ENCODE measurements at places on chromosomes 13 and 19.

DNA sequence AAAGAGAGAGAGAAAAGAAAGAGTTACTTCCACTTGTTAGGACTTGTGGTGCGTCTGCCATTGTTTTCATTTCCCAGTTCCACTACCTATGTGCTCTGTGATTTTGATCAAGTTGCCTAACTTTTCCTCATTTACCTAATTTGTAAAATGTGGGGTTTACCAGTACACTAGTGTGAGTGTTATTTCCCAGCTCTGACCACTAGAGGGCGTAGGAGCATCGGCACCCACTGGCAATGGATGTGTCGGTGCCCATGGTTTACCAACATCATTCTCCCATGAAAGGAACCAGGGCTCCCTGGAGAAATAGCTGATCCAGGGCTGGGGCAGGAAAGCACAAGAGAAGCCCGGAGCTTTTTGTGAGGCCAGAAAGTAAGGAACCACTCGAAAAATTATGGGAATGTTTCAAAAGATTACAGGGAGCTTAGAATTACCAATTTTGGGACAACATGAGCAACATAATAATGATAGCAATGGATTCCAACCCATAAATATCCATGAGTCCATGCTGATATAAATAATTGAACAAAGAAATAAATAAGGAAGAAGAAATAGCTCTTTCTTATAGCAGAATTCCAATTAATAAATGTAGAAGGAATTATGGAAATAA is 15.1 kb upstream of the CEACAM4 start:
- DNase-seq = peak; percentile 79

DNA sequence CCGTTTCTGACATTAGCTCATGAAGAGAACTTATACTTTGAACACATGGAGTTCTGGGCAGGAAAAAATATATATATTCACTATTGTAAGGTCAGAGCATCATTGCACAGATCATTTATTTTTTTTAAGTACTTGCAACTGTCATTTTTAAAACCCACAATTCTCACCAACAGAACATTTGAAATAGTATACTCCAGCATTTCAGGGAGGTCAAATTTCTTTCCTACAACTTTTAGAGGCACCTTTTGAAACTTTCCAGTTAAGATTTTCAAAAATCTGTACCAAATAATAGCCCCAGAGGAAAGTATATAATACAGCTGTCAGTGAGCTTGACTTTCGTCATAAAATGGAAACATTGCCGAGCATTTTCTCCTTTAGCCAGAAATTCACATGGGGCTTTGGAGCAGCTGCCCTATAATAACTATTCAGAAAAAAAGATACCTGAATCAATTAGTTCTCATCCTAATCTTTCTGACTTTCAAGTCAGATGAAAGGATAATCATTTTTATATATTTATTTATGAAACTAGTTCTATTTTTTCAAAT is 10.9 kb downstream of the KCTD12 start:
- no peak for DNase-seq

- no peak for DNase-seq
Observed at GRCh38 chr13:111539252-111539651, 218.8 kb downstream of the TEX29 start.

GRCh38 chr13:100069278-100069677 is 19.6 kb upstream of the PCCA start:
- no peak for DNase-seq

GRCh38 chr19:55117663-55118391 is 390 bp upstream of the PPP1R12C start:
- peak; percentile 99 for DNase-seq

- no peak for DNase-seq
Observed at GRCh38 chr19:3783660-3784584, 2.3 kb downstream of the MATK start.

GRCh38 chr13:37795326-37795725 is 74.2 kb downstream of the TRPC4 start:
- no peak for DNase-seq

- DNase-seq = peak; percentile 66
Observed at GRCh38 chr13:107866032-107866940, 349.1 kb downstream of the LIG4 start.

GRCh38 chr13:100811928-100812327 is 137.3 kb upstream of the TMTC4 start:
- no peak for DNase-seq

DNA sequence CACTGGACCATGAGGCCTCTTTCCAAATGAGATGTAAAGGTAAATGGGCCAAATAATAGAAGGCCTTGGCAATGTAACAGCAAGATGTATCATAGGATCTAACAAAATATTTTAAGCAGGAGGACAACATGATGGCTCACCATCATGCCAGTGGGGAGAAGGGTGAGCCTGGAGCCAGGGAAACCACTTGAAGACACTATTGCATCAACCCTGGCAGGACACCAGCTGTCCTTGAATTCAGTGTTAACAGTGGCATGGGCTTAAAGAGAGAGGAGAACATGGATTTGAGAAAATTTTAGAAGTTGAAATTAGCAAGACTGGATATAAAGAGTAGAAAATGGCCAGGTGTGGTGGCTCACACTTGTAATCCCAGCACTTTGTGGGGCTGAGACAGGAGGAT is 6.7 kb upstream of the RCBTB2 start:
- DNase-seq = no peak

DNA sequence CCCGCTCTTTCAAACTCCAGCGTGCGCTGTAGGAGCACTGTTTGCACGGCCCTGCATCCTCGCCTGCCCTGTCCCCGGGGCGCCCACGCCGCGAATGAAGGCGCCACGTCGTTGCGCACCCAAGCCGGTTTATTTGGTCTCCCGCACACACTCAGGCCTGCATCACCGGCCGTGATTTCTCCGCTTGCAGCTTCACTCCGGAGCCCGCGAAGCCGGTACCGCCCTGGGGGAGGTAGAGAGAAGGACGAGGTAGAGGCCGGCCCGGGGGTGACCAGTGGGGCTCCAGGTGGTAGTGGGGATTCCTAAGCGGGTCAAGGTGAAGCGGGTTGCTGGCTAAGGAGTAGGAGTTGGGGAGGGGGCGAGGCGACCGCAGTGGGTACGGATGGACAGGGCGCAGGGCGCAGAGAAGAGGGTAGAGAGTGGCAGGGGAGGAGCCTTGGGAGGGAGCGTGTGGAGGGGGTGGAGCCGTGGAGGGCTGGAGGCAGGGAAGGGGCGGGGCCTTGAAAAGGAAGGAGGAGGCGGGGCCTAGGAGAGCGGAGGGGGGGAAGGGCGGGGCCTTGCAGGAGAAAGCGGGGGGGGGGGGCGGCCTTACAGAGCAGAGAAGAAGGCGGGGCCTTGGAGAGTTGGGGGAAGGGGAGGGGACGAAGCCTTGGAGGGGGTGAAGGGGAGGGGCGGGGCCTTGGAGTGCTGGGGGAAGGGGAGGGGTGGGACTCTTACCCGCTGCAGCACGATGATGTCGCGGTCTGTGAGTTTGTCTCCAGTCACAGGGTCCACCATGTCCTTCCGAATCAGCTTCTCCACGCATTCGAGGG is 24.6 kb downstream of the NOSIP start:
- DNase-seq = peak; percentile 86

GRCh38 chr19:29013988-29014387 is 199.0 kb downstream of the UQCRFS1 start:
- DNase-seq = no peak

GRCh38 chr13:38308736-38309135 is 40.9 kb upstream of the UFM1 start:
- DNase-seq = no peak

DNA sequence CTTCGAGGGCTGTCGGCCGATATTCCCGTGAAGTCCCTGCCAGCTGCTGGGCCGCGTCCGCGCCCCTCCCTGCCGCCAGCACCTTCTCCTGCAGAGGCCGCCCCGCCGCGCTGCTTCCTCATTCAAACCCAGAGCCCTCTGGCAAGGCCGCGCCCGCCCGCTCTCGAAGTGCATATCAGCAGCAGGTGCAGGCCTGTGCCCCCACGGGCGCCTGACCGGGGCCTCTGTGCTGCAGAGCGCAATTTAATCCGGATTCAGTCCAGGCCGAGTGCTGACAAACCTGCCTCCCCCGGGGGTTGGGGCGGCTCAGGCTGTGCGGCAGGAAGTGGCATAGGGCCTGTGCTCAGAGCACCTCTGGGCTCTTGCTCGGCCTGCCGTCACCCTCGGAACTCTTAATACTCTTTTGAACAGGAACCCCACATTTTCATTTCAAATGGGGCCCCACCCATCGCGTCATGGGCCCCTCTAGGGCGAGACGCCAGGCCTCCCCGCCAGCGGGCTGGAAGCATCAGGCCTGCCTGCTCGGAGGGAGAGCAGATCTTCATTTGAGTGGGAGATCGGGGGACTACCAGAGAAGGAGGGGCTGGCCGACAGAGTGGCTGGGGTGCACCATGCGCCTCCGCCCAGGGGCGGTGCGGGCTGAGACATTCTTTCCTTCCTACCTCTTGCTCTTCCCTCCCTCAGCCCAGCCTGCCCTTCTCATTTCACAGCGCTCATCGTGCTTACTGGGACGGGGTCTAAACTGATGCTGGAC is 125.7 kb downstream of the TNFRSF19 start:
- DNase-seq = no peak

DNA sequence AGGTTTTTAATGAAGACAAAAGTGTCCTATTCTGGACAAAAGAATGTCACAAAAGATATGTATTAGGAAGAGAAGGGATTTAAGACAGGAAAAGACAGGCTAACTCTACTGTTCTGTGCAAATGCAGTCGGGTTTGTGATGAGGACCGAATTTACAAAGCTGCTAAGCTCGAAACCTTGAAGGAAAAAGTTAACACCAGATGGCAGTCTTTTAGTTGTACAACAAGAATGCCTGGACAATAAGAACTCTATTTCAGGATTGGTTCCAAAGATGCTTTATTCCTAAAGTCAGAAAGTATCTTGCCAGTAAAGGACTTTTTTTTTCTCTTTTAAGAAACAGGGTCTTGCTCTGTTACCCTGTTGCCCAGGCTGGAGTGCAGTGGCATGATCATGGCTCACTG is 51.1 kb downstream of the HS6ST3 start:
- peak; percentile 44 for DNase-seq

DNA sequence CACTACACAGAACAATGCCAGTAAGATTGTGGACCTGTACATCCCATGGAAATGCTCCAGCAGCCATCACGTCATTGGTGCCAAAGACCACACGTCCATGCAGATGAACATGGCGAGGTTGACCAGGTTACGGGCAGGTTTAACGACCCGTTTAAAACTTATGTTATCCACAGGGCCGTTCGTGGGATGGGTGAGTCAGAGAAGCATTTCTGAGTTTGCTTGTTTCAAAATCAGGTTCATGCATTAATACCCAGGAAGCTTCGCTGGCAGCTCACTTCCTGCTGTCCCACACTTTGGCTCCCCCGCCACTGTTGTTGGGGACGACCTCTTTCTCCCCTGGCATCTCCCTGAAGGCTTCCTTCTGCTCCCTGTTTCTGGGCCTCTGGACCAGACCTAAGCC is 194.1 kb downstream of the USP12 start:
- DNase-seq = no peak

- no peak for DNase-seq
Observed at GRCh38 chr13:30847650-30848307, 58.3 kb upstream of the MEDAG start.

DNA sequence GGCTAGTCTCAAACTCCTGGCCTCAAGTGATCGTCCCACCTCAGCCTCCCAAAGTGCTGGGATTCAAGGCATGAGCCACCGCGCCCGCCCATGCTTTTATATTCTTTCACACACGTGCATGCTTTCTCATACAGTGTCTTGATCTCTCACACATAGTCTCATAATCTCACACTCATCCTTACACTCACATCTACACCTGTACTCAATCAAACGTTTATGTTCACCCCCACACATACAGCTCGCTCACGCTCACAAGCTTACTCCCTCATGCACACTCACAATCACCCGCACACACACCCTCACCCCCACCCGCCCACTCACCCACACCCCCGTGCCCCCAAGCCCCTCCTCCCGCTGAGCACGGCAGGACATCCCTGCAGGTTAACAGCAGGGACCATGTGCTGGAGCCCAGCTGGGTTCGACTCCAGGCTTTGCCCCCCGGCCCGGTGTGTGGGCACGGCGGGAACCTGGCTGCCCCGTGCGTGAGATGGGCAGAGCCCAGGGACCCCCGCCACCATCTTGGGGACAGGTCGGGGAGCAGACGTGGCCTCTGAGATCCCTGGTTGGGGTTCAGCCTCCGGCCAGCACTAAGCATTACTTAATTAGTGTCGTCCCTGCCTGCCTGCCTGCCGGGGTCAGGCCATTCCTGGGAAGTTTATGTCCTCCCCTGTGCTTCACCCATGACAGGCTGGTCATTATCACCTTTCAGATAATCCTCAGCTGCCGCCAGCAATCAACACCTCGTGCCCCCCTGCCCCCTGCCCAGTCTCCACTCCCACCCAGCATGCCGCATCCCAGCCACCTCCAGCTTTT is 11.4 kb downstream of the SBK2 start:
- peak; percentile 38 for DNase-seq

DNA sequence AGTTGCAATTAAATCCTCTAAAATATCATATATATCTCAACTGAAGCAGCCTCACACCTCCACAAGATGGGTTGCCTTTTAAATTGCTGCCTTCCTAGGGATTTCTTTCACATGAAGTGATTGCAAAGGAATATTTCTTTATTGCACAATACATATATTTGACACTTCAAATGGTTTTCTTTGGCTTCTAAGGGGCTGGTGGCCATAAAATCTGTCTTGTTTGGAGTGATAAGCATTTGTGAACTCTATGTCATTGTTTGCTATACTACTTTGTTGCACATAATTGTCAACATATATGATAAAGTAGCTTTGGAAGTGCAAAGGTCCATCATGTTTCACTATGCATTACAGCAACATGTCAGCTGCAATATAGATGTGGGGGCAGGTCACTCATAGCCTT is 2380.9 kb downstream of the PCDH9 start:
- no peak for DNase-seq

DNA sequence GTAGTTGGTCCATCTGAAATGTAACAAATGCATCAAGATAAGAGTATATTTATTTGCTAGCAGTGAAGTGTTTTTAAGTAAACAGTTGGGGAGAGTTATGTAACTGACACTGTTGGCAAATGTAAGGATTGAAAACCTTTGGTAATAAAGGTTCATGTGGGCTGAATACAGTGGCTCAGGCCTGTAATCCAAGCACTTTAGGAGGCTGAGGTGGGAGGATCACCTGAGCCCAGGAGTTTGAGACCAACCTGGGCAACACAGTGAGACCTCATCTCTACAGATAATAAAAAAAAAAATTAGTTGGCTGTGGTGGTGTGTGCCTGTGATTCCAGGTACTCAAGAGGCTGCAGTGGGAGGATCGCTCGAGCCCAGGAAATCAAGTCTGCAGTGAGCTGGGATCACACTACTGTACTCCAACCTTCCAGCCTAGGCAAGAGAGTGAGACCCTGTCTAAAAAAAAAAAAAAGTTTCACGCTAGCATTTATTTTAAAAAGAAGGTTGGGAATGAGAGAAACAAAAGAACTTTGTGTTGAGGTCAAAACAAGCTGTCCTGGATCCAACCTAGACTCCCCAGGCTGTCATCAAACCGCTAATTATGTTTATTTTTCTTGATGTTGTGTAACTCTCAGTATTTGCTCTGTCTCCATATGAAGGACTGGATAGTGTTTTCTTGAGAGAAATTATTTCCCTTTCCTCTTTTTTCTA is 20.7 kb downstream of the SETDB2 start:
- DNase-seq = no peak
